ENCODE measurements at places on chromosomes 16 and 17.

- no peak for DNase-seq
Measured at GRCh38 chr16:57773019-57773418, 29.3 kb downstream of the KIFC3 start.

GRCh38 chr17:13395862-13396261 is 205.9 kb downstream of the HS3ST3A1 start:
- no peak for DNase-seq

DNA sequence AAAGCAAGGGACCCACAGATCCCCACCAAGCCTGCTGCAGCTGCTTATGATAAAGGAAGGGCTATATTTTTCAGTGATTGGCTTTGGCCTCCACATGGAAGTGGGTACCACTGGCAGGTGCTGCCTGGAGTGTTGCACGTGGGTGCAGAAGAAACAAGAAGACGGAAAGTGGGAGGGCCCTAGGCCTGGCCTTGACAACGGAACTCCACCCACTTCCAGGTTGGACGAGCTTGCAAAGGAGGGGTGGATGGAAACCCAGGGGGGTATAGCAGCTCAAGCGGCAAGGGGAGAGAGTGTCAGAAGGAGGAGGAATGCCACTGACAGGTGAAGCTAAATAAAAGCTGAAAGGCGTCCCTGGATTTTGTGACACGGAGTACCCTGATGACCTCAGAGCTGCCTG is 20.3 kb downstream of the TRIM25 start:
- DNase-seq = no peak

GRCh38 chr16:81905277-81905676 is 106.0 kb downstream of the SDR42E1 start:
- no peak for DNase-seq

GRCh38 chr16:20931066-20931600 is 30.6 kb downstream of the LYRM1 start:
- no peak for DNase-seq

GRCh38 chr16:31157136-31157535 is 7.3 kb upstream of the PRSS36 start:
- DNase-seq = no peak

- no peak for DNase-seq
Measured at GRCh38 chr17:55336426-55336825, 71.7 kb downstream of the HLF start.

GRCh38 chr16:56688762-56689161 is 6.5 kb downstream of the MT1X start:
- DNase-seq = peak; percentile 17

GRCh38 chr16:54459509-54460262 is 173.1 kb upstream of the IRX3 start:
- no peak for DNase-seq

DNA sequence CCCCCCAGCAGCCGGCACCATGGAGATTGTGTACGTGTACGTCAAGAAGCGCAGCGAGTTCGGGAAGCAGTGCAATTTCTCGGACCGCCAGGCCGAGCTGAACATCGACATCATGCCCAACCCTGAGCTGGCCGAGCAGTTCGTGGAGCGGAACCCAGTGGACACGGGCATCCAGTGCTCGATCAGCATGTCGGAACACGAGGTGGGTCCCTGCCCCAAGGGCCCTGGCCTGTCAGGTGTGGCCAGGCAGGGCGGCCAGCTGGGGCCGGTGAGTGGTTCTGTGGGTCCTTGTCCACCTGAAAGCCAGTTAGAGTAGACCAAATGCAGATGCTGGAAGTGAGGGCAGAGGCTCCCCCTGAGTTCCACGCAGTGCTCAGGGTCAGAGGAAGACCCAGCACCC is 7.8 kb downstream of the DNAI2 start:
- no peak for DNase-seq

GRCh38 chr16:58034774-58035173 is 9.2 kb downstream of the MMP15 start:
- DNase-seq = no peak

- DNase-seq = no peak
Measured at GRCh38 chr17:11636771-11637170, 38.5 kb downstream of the DNAH9 start.

DNA sequence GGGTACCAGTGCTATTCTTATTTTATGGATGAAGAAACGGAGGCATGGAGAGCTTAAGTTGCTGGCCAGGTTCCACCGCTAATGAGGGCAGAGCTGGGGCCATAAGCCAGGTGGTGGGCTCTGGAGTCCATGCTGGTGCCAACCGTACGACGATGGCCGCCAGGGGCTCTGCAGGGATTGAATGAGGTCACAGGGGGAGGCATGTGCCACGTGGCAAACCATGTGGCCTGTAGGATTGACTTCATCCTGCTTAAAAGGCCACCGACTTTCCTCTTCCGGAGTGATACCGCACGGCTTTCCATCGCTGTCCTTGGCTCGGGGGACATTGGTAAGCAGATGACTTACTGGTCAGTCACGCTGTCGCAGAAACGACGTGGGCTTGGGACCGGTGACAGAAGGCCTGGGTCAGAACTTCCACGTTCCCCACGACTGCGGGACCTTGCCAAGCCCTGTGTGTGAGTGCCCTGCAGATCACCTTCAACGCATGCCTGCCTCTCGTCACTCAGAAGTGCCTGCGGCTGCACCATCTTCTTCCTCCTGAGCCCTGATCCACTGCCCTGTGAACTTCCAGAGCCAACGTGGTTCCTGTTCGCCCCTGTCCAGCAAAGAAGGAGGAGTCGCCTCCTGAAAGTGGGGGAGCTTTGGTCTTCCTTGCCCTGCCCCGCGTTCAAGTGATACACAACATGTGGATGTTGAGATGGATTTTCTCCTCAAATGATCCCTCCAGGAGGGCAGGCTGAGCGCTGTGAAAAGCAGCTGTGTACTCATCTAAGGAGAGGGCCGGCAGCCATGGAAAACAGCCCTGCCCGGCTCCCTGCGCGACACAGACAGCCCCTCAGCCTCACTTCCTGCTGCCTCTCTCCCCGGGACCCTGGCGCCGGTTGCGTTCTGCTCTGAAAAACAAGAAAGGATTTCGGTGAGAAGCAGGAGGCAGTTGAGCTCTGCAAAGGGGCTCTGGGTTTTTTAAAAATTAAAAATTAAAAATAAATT is 176.7 kb downstream of the C16orf95 start:
- DNase-seq = no peak

DNA sequence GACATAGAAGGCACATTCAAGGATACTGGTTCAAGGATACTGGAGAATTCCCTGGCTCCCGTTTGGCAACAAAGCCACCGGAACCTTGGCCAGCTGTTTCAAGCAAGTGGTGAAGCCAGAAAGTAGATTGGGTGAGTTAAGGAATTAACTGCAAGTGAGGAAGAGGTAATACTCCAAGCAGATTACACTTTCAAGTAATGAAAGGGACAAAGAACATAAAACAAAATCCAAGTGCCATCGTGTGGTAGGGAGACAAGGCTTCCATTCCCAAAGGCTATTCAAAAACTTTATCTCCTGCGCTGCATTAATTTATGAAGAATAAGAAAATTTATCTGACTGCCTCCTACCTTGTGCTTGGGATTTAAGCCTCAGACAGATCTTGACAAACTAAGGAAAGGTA is 27.8 kb downstream of the XPO6 start:
- no peak for DNase-seq

DNA sequence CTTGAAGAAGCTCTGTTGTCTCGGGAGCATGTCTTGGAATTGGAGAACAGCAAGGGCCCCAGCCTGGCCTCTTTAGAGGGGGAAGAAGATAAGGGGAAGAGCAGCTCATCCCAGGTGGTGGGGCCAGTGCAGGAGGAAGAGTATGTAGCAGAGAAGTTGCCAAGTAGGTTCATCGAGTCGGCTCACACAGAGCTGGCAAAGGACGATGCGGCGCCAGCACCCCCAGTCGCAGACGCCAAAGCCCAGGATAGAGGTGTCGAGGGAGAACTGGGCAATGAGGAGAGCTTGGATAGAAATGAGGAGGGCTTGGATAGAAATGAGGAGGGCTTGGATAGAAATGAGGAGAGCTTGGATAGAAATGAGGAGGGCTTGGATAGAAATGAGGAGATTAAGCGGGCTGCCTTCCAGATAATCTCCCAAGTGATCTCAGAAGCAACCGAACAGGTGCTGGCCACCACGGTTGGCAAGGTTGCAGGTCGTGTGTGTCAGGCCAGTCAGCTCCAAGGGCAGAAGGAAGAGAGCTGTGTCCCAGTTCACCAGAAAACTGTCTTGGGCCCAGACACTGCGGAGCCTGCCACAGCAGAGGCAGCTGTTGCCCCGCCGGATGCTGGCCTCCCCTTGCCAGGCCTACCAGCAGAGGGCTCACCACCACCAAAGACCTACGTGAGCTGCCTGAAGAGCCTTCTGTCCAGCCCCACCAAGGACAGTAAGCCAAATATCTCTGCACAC is 21.2 kb downstream of the AKAP1 start:
- DNase-seq = peak; percentile 25

GRCh38 chr16:10076037-10076436 is 106.2 kb downstream of the GRIN2A start:
- no peak for DNase-seq

- no peak for DNase-seq
Measured at GRCh38 chr17:39684369-39685192, 3.3 kb downstream of the PGAP3 start.

DNA sequence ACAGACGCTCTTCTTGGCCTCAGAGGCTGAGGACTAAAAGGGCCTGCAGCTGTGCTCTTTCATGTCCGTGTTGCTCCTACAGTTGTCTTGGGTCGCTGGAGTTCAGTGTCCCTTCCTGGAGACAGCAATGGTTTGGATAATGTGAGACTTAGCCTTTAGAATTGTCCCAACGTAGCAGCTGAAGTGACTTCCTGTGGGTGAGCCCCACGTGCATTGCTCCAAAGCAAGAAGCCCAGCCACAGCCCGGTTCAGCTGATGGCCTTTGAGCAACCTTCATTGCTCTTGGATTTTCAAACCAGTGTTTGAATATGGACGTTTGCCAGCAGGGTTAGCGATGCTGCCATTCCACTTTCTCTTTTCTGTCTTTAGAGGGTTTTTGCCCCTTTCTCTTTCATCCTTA is 19.7 kb downstream of the TMEM11 start:
- no peak for DNase-seq

DNA sequence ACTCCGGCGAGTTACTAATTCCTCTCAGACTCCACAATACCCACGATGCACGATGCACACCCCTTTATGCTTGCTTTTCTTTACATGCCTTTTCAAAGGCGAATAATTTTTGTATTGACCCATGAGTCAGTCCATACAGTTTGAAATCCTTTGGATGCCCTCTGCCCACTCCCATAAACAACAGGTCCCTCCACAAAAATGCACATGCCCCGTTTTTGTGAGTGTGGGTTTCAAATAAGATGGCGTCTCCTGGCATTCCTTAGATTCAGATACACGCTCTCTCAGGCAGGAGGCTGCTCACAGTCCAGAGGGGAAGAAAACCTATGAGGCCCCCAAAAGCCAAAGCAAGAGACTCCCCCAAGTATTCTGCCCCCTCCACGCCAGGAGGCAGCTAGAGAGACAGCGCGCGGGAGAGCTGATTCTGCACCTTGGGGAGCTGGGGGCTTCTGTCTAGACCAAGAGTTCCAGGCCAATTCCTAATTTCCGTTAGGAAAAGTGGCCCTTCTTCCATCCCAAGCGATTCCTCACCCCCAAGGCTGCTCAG is 19.6 kb upstream of the HOXB9 start:
- DNase-seq = no peak

DNA sequence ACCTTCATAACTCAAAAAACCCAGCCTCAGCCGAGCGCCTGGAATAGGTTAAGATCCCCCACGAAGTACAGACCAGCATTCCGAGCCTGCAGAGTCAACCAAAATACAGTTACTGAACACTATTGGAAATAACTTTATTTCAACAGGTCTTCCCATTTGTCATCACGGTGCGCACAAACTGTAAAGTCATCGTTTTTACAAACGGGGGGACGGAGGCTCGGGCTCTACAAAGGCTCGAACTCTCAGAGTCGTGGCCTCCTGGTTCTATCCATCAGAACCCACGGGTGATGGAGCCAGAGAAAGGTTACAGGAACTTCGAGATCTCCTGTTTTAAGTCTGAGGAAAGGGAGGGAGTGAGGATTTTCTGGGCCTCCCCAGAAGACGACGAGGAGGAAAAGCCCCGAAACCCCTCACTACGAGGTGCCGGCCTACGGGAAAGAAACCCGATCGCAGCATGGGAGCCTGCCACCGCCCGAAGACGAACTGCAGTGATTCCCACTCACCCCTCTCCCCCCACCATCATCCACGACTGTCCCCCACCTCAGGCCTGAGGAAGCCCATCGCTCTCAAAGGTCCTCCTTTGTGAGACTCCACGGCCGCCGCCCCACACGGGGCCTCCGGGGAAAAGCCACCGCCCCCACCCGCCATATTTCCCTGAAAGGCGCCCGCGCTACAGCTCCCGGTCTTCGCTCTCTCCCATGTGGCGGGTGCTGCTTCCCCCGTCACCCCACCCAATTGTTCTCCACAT is 917 bp downstream of the YWHAE start:
- peak; percentile 56 for DNase-seq

GRCh38 chr17:77735081-77735565 is 223.4 kb upstream of the TNRC6C start:
- no peak for DNase-seq

- no peak for DNase-seq
Measured at GRCh38 chr17:16943032-16943352, 28.9 kb downstream of the TNFRSF13B start.

DNA sequence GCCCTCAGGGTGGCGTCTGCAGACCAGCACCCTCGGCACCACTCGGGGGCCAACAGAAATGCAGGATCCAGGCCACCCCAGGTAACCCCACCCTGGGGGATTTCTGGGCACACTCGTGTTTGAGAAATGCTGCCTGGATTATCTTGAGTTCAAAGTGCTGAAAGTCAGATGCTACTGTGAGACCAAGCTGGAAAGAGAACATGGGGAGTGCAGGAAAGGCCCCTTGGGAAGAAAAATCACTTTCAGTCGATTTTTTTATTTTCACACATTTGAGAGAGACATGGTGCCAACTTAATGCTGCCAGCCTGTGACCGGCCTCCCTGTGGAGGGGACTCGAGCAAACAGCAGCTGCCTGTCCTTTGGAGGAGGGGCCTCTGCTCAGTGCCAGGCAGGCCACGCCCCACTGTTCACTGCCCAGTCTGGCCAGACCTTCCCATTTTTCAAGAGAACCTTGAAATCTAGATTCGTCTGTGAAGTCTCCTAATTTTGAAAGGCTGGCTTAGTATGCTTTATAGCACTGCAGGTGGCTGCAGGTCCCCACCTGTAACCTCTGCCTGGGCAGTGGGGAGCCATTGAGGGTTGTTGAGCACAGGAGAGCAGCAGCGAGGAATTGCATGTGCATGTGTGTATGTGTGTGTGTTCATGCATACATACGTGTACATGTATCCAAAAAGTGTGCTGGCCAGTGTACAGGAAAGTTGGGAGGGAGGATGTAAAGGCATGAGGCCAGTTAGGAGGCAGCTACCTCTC is 70.7 kb upstream of the PLCG2 start:
- no peak for DNase-seq

- no peak for DNase-seq
Measured at GRCh38 chr17:51006601-51007000, 114.1 kb downstream of the SPAG9 start.

DNA sequence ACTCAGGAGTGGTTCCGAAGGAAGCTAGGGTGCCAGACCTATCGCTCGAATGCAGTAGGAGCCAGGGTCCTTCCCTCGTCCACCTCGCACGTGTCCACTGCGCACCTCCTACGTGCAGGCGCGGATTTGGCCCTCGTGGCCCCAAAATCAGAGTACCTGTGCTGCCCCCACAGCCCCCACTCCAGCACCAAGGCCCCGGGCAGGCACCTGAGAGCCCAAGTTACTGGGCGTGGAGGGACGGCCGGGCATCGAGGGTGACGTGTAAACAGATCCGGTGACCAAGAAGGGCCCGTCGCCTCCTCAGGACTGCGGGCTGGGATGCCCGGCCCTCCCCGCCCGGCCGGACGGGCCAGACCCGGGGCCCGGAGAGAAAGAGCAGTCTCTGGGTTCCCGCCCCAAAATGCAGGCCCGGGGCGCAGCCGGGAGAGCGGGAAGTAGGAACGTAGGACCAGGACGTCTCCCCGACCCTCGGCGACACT is 492 bp downstream of the SLC25A39 start:
- peak; percentile 59 for DNase-seq

All from ELR (cell line).